ENCODE measurements at places on chromosomes 6 and 20.

DNA sequence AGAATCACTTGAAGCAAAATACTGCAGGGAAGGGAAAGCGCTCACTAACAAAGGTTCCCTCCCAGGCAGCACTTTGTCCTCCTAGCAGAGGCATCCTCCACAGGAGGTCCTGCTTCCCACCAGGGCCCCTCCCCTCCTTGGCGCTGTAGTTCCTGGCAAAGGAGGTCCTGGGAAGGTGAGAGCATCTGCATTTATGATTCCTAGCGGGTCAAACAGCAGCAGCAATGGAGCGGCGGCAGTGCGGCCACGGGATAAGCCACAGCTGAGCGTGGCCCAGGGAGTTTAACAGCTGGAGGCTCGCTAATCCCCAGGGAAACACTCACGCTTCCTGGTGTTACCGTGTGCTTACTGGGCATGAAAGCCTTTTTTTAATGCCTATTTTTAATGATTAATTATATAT, 185.8 kb downstream of the TTLL2 start:
- DNase-seq, result no peak

DNA sequence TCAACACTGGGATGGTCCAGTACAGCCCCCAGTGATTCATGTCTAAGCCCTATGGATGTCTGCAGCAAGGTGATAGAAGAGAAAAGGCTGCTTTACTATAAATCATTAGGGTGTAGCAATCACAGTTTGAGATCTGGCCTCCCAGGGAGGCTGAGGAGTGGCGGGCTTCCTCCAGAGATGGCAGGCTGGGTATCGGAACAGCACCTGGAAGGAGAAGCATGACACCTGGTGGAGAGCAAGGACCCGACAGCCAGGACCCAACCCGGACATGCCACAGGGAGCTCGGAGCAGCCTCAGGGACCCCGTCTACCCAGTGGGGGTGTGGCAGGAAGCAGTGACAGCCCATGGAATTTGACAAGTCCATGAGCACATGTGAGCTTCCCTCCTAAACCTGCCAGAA, 114.8 kb upstream of the CD93 start:
- DNase-seq, result no peak

DNA sequence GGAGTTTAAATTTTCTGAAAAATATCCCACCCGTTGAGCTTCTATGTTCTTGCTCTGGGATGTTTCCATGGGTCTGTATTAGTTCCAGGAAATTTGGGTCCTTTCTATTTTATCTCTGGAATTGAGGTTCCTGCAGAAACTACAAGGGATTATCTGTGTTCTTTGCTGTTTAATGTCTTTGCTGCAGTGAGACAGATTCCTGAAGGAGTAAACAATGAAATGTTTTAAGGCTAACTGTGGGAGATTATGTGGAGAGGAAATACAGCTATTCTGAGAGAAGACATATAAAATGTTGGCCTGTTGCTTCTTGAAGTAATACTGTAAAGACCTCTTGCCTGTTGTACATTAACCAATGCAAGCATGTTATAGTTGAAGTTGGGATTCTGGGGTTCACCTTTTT, 43.5 kb downstream of the SAMD5 start:
- DNase-seq, result no peak

DNA sequence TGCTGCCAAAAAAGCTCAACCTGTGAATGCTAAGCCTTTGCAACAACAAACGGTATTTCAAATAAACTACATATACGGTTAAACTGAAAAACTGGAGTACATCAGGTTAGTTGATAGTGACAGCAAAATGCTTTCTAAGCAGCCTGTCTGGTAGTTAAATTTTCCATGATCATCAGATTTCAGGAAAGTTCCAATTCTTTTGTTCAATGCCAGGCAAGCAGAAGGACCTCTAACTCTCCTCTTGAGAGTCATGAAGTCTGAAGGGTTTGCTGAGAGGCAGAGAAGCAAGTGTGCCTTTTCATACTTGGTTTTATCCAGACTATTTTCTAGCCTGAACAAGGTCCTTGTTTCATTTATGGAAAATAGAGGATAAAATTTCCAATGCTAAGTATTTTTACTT, 4.5 kb downstream of the FLRT3 start:
- DNase-seq, result no peak

- no peak for DNase-seq
These were observed 28.9 kb upstream of the FAM83D start for GRCh38 chr20:38897267-38897666.

GRCh38 chr6:136066005-136066404, 184.1 kb downstream of the MTFR2 start:
- no peak for DNase-seq

- DNase-seq, result no peak
These were observed 76.5 kb downstream of the ADTRP start for GRCh38 chr6:11702089-11702488.

GRCh38 chr6:39152262-39152661, 37.3 kb upstream of the SAYSD1 start:
- no peak for DNase-seq

DNA sequence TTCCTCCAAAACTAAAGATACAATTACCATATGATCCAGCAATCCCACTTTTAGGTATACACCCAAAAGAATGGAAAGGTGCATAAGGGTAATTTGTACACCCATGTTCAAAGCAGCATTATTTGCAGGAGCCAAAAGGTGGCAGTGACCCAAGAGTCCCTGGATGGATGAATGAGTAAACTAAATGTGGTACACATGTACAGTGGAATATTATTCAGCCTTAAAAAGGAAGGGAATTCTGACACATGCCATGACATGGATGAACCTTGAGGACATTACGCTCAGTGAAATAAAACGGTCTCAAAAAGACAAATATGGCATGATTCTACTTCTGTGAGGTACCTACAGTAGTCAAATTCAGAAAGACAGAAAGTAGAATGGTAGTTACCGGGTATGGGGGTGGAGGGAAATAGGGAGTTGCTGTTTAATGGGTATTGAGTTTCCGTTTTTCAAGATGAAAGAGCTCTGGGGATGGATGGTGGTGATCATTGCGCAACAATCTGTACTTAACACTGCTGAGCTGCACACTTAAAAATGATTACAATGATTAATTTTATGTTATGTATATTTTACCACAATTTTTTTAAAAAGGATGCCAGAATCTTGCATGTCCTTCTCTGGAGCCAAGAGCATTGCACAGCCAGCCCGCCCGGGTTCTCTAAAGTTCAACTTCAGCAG, 518.9 kb upstream of the JARID2 start:
- no peak for DNase-seq

- DNase-seq, result no peak
These were observed 8.6 kb downstream of the CD83 start for GRCh38 chr6:14126191-14126590.

- DNase-seq, result no peak
These were observed 25.6 kb upstream of the ARMH2 start for GRCh38 chr6:24824142-24824938.

GRCh38 chr6:41625442-41625841, 12.8 kb upstream of the MDFI start:
- no peak for DNase-seq

DNA sequence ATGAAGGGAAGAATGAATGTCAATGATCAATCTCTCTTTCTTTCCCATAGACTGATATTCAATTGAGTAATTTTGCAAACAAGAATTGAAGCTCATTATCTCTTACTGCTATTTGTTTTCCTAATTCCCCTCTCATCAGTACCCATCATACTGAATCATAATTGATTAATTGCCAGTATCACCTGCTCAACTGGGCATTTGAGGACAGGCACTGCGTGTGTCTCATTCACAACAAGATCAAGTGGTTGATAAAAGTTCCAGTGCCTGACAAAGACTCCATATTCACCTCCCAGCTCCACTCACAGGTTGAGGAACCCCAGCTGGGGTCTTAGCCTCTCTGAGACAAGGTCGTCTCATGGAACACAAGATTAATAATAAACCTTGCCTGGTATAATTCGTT, 67.7 kb downstream of the BCAS1 start:
- no peak for DNase-seq

DNA sequence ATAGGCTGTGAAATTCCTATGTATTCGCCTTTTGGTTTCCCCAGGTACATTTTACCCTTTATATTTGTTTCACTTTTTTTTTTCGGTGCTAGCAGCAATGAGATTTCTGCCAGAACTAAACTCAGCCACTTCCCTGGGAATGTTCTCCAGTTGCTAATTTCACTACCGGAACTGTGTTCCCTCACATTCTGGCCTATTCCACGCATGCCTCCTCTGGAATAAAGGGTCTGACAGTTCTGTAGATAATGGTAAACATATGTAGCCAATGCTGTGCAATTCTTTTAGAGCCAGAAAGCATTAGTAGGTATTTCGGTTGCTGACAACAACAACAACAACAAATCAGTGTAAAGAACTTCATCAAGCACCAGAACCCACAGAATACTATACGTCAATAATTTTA, 96.1 kb upstream of the TBX18 start:
- DNase-seq, result no peak

DNA sequence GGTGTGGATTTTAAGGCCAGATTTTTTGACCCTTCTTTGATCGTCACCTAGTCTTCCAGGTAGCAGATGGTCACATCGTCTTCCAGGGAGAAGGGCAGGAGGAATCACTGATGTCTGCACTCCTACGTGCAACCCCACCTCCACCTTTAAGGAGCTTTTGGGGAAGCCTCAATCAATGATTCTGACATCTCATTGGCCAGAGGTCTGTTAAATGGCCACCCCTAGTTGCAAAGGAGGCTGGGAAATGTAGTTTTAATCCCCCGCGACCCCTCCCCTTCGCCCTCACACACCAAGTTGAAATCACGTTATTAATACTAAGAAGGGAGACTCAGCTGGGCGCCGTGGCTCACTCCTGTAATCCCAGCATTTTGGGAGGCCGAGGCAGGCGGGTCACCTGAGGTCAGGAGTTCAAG, 151.4 kb downstream of the BCAS1 start:
- no peak for DNase-seq

DNA sequence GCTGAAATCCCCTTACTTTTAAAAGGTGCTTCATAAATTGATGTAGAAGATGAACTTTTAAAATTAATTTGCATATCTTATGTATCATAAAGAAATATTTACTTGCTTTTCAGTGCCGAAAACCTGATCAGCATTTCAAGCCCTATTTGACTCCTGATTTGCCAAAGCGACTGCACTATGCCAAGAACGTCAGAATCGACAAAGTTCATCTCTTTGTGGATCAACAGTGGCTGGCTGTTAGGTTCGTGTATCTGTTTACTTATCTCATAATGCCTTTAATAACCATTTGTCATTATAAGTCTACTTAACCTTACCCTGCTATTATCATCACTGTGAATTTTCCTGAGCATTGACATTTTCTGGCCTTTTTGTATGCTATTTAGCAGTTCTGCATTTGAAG, 7.8 kb downstream of the OR2A4 start:
- no peak for DNase-seq

- DNase-seq, result no peak
These were observed 75.0 kb downstream of the PLCB4 start for GRCh38 chr20:9143926-9144325.

- no peak for DNase-seq
These were observed 41.0 kb downstream of the PSMB9 start for GRCh38 chr6:32895006-32895345.

GRCh38 chr6:128112494-128112893, 211.6 kb upstream of the THEMIS start:
- no peak for DNase-seq

GRCh38 chr6:89525786-89526562, 93.0 kb downstream of the ANKRD6 start:
- DNase-seq, result no peak

DNA sequence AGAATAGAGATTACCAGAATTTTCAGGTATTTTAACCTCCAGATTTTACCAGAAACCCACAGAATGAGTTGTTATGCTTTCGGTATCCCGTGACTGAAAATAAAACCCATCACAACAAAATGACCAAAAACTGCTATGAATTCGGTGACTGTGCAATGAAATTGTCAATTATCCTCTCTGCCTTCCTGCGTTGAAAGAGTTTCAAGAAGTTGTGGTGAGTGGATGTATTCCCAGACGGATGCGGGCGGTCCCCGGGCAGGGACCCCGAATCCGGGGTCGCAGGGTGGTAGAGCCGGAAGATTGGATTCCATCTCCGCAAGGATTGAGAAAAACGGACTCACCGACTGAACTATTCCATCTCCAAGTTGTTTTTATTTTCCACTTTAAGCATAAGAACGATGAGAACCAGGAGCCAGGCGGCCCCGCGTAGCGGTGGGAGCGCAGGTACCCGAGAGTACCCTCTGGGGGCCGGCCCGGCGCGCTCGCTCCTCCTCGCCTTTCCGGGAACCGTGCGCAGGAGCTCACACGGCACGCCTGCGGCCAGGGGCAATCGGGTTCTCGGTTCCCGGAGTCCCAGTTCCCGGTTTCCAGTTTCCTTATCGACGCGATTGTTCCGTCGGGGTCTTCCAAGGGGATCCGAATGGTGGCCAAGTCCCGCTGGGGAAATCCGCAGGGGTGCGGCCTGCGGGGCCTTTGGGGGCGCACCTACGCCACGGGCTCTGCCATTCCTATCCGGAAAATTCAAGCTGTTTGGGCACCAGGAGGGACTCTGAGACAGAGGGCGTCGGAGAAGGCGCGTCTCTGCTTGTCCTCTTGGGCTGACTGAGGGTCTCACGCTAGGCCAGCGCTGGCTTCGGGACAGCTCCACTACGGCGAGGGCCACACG, 104.9 kb upstream of the PRDM1 start:
- DNase-seq, result peak; percentile 17

DNA sequence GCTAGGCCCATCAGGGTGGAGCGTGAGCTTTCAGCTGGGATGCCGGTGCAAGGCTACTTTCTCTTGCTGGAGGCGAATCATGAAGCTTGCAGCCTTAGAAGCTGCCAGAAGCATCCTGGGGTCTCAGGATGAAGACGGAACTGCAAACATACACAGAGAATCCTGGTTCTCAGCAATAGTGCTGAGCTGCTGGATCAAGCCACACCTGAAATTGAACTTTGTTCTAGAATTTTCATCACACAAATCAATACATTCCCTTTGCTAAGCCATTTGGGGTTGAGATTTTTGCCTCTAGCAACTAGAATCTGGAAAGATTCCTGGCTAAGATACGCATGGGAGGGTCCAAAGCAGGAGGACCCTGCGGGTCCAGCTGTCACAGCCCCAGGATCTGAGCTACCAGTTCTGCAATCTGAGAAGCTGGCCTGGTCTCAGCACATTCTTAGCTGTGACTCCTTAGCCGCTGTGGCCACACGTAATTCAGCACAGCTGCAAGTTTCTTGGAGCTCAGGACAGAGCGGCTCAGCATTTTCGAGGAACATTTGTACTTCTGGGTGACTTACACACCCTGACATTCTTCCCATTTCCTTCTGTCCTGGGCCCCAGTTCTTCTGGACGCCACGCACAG, 6.6 kb upstream of the ARFGAP1 start:
- no peak for DNase-seq

- DNase-seq, result no peak
These were observed 88.7 kb upstream of the BMP5 start for GRCh38 chr6:55964136-55964535.

- DNase-seq, result no peak
These were observed 21.6 kb upstream of the MCM3 start for GRCh38 chr6:52305948-52306767.

All from activated CD8-positive, alpha-beta memory T cell treated with anti-CD3 and anti-CD28 coated beads for 1 hour (primary cell).